SK-N-SH treated with all-trans-retinoic acid at 6 μM for 48 hours (cell line): ENCODE measurements at places on chromosomes 4 and X.
A peak's percentile ranks its signal among the peaks of the same experiment; 100 is the strongest.

- ATAC-seq = no peak
Measured at GRCh38 chr4:16707874-16708273, 190.6 kb downstream of the LDB2 start.

- peak; percentile 79; the same call in 2 of the 3 replicates for ATAC-seq
Measured at GRCh38 chrX:149871940-149872339, 9.0 kb upstream of the MAGEA8 start.

GRCh38 chr4:1241466-1241935 lies 7.4 kb downstream of the CTBP1 start:
- ATAC-seq = no peak

DNA sequence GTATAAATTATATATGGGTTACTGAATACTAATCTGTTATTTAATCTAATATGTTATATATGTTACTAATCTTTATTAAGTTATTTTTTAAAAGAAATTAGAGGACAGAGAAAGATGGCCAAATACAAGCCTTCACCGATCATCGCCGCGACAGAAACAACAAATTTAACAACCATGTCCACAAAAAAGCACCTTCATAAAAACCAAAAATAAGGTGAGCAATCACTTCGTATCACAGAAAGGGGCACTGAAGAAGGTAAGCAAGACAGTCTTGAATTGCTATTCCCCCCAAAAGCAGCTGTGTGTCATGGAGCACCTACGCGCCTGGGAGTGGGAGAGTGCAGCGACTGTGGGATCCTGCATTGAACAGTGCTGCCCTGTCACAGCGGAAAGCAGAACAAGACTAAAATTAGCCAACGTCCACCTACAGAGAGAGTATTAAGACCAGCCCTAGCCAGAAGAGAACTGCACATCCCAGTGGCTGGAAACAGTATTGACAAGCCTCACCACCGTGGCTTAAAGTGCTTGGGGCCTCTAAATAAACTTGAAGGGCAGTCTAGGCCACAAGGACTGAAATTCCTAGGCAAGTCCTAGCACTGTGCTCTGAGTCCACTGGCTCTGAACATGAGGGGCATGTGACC lies 38.5 kb downstream of the LRBA start:
- peak; percentile 55 for ATAC-seq

DNA sequence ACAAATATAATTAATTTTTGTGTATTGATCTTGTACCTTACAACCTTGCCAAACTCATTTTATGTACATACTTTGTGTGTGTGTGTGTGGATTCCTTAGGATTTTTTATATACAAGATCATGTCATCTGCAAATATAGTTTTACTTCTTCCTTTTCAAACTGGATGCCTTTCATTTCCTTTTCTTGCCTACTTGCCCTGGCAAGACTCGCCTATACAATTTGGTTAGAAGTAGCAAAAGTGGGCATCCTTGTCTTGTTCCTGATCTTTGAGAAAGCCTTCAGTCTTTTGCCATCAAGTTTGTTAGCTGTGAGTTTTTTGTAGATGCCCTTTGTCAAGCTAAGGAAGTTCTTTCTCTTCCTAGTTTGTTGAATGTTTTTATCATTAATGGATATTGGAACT lies 30.5 kb downstream of the RUFY3 start:
- no peak for ATAC-seq

- ATAC-seq = no peak
Measured at GRCh38 chr4:48153791-48154550, 19.9 kb upstream of the TXK start.

- ATAC-seq = no peak
Measured at GRCh38 chr4:162938738-162939485, 227.8 kb downstream of the NAF1 start.
